ENCODE measurements at places on chromosomes 13 and 19. TPM values are rescaled to one million over a fixed set of nuclear protein-coding genes. Genes with fewer than 3 reads are reported as not detected.

DNA sequence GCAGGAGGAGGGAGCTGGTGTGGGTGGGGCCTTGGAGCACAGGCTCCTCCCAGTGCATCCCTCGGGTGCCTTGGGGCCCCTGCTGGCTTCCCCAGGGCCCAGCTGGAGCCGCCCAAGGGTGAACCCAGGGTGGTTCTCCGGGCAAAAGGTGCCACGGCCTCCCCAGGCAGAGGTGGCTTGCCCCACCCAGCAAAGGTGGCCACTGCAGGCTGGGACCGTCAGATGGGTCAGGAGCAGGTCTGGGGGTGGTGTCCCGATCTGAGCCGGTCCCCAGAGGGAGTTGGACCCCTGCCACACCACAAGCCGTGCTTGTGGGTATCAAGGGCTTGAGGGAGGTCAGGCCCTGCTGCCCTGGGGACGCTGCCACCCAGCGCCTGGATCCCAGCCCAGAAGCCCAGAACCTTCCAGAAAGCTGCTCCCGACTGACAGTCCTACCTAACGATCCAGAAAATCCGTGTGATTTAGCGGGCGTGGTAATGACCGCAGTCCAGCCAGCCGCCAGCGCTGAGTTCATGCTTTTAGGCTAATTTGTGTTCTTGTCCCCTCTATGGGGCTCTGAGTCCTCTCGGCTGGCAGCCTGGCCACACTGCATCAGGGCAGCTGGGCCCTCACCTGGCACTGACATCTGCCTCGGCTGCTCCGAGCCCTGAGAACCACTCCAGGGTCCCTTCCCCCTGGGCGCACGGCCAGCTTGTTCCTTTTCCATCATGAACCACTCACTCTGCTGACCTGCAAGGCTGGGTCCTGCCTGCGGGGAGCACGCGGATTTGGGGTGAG lies 5.0 kb upstream of the GRIN3B start:
- H3K27me3 ChIP-seq = peaks cover 23% of the 10 kb centered on the region
- H3K4me1 ChIP-seq = peaks cover 10% of the 10 kb centered on the region
- H3K4me3 ChIP-seq = no peak overlapping the region
- DNase-seq = no peak
- peaks cover 9% of the 10 kb centered on the region for H3K36me3 ChIP-seq
- H3K27ac ChIP-seq = no peak overlapping the region

- no peak overlapping the region for H3K27ac ChIP-seq
- peaks cover 17% of the 10 kb centered on the region for H3K27me3 ChIP-seq
- H3K4me3 ChIP-seq = no peak overlapping the region
- peak; percentile 11 for DNase-seq
- H3K36me3 ChIP-seq = no peaks in the 10 kb centered on the region
These were observed 7.7 kb downstream of the NFILZ start for GRCh38 chr19:8638078-8638619.

DNA sequence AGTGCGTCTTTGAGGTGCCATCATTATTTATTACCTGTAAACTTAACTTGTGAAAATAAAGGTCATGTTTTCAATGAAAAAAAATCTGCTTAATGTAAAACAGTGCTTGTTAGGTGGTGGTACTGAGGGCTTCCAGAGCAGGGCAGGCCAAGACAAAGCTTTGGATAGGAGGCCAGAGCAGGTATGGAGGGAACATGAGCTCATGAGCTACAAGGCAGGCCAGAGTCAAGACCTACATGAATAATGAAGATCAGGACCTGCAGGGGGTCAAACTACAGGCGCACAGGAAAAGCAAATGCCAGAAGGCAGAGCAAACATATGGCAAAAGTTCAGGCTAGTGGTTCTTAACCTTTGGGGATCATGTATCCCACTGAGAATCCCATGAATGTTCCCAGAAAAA lies 343.5 kb downstream of the GPC5 start:
- no peak overlapping the region for H3K4me3 ChIP-seq
- no peaks in the 10 kb centered on the region for H3K36me3 ChIP-seq
- no peaks in the 10 kb centered on the region for H3K4me1 ChIP-seq
- no peaks in the 10 kb centered on the region for H3K27me3 ChIP-seq

- DNase-seq = no peak
- H3K4me3 ChIP-seq = no peak overlapping the region
- no peak overlapping the region for H3K27ac ChIP-seq
- H3K27me3 ChIP-seq = no peaks in the 10 kb centered on the region
- no peaks in the 10 kb centered on the region for H3K36me3 ChIP-seq
These were observed 228.8 kb downstream of the PCDH9 start for GRCh38 chr13:67001363-67001762.

- no peaks in the 10 kb centered on the region for H3K27me3 ChIP-seq
- no peaks in the 10 kb centered on the region for H3K36me3 ChIP-seq
- H3K4me1 ChIP-seq = no peaks in the 10 kb centered on the region
- no peak overlapping the region for H3K27ac ChIP-seq
- no peak for DNase-seq
These were observed 306.2 kb downstream of the TEX29 start for GRCh38 chr13:111626371-111627305.

DNA sequence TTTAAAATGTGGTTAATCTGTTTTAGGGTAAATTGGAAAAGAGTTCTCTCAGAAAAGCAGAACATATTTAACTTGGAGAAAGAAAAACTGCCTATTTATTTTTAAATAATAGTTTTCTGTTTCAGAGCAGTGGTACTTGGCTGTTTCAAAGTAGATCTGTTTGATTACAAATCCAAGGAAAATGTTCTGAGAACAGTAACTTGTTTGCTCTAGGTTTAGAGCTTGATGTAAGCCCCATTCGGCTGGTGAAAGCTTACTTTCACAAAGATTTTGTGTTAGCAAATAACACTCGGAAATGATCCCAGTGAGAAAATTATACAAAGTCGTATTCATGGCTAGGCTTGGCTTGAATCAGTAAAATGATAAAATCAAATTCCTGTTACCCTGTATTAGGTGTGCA lies 395.8 kb upstream of the GPC6 start:
- no peaks in the 10 kb centered on the region for H3K27me3 ChIP-seq
- H3K4me1 ChIP-seq = no peaks in the 10 kb centered on the region
- H3K4me3 ChIP-seq = no peak overlapping the region
- no peak for DNase-seq
- no peak overlapping the region for H3K27ac ChIP-seq

DNA sequence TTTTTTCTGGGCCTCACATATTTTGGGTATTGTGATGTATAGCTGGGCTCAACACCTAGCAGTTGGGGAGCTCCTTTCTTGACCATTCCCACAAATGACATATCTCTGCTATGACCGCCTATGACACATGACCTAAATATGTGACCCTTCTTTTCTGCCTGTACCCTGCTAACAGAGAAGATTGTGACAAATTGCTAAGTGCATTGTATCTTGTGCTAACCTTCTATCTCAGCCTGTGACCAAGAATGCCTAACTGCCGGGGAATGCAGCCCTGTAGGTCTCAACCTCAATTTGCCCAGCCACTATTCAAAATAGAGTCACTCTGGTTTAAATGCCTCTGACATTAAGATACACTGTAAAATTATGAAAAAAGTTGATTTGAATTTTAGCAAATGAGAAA lies 6.8 kb upstream of the ZNF429 start:
- H3K27ac ChIP-seq = no peak overlapping the region
- H3K4me3 ChIP-seq = no peak overlapping the region
- H3K27me3 ChIP-seq = no peaks in the 10 kb centered on the region
- no peaks in the 10 kb centered on the region for H3K4me1 ChIP-seq
- H3K36me3 ChIP-seq = peaks cover 3% of the 10 kb centered on the region

GRCh38 chr13:86788616-86789015 lies 882.6 kb upstream of the SLITRK5 start:
- no peaks in the 10 kb centered on the region for H3K4me1 ChIP-seq
- DNase-seq = no peak

DNA sequence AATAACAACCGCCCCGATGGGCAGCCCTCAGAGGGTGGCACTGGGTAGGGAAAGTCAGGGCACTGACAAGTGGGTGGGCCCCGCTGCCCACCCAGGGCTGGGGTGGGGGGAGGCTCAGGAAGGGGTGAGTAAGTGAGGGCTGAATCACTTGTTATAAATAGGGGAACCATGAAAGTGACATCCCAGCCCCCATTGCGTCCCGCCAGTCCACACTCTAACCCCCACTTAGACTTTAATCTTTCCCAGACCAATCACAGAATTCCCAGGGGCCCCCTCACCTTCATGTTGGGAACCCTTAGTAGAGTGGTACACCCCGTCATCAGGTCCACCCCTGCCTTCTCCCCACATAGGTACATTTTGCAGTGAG lies 37.0 kb upstream of the NANOS3 start:
- DNase-seq = no peak
- H3K4me1 ChIP-seq = peaks cover 36% of the 10 kb centered on the region
- peak overlapping the region; percentile 91 for H3K4me3 ChIP-seq
- no peaks in the 10 kb centered on the region for H3K27me3 ChIP-seq
- H3K36me3 ChIP-seq = peaks cover 49% of the 10 kb centered on the region

- no peak overlapping the region for H3K4me3 ChIP-seq
- peaks cover 14% of the 10 kb centered on the region for H3K4me1 ChIP-seq
- H3K27me3 ChIP-seq = no peaks in the 10 kb centered on the region
- no peak for DNase-seq
- H3K27ac ChIP-seq = no peak overlapping the region
- peaks cover 26% of the 10 kb centered on the region for H3K36me3 ChIP-seq
These were observed 20.7 kb downstream of the SAMD4B start for GRCh38 chr19:39362682-39363657.

GRCh38 chr13:50130123-50130946 lies 115.1 kb downstream of the KCNRG start:
- H3K36me3 ChIP-seq = peaks cover 2% of the 10 kb centered on the region
- H3K4me1 ChIP-seq = peaks cover 63% of the 10 kb centered on the region
- DNase-seq = peak; percentile 42
- H3K27ac ChIP-seq = peak overlapping the region; percentile 8

- no peak overlapping the region for H3K4me3 ChIP-seq
- H3K4me1 ChIP-seq = no peaks in the 10 kb centered on the region
- H3K27ac ChIP-seq = no peak overlapping the region
These were observed 242.4 kb upstream of the TMTC4 start for GRCh38 chr13:100917011-100917410.

Gene CLIP3
- 0.44 TPM for total RNA-seq

Gene FCAR
- total RNA-seq = not detected

Gene HCN2
- 1.0 TPM for total RNA-seq

Gene HPN
- total RNA-seq = 0.21 TPM

Gene ERCC1
- total RNA-seq = 59.4 TPM

Gene GJA3
- total RNA-seq = 0.29 TPM
